ENCODE measurements at places on chromosomes 2 and 18.

DNA sequence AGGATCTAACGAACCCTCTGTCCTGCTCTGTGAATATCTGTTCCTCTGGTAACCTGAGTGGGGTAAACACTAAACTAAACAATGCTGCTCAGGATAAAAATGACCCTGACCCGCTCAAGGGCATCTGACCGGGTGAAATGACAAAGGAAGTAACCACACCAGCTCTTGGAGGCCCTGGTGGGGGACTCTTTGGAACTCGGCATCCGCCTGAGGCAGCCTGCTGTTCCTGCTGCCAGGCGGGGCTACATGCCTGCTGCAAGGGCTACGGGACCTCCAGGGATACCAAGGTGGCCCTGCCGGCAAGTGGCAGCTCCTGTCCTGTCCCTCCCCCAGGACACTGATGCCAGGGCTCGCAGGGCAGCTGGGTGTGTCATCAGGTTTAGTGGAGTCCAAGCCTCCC, 273.3 kb downstream of the HDAC4 start:
- no peak for DNase-seq

DNA sequence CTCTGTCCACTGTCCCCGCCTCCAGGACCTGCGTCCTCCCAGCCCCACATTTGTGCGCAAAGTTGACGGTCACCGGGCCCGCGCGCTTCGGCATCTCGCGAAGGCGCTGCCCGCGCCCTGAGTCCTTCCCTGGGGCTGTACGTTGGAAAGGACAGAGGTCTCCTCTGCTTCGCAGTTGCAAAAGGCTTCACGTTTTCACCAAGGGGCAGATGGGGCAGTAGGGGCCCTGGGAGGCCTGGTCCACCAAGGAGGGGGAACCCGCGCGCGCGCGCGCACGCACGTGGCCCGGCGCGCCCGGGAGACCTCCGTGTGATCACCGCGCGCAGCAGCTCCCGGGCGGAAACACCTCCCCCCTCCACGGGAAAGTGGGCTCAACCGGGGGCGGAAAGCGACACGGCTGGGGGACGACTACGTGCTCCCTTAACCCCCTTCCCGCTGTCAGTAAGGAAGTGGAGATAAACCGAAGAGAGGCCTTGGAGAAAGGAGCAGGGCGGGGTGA, 21.9 kb downstream of the TEX44 start:
- DNase-seq, result no peak

DNA sequence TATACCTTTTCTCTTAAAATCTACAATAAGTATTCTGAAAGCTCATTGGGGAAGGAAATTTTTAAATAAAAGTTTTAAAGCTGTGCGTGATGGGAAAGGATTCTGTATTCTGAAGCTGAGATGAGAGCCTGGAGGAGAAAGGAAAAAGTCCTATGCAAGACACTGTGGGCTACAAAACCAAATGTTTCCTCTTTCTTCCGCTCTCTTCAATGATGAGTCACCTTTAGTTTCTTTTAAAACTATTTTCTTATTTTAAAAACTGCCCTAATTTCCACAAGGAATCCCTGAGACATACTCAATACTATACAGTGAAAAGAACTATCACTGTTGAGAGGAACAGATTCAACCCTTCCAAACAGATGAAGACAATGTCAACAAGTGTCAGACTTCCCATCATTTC, 87.4 kb downstream of the INO80D start:
- no peak for DNase-seq

DNA sequence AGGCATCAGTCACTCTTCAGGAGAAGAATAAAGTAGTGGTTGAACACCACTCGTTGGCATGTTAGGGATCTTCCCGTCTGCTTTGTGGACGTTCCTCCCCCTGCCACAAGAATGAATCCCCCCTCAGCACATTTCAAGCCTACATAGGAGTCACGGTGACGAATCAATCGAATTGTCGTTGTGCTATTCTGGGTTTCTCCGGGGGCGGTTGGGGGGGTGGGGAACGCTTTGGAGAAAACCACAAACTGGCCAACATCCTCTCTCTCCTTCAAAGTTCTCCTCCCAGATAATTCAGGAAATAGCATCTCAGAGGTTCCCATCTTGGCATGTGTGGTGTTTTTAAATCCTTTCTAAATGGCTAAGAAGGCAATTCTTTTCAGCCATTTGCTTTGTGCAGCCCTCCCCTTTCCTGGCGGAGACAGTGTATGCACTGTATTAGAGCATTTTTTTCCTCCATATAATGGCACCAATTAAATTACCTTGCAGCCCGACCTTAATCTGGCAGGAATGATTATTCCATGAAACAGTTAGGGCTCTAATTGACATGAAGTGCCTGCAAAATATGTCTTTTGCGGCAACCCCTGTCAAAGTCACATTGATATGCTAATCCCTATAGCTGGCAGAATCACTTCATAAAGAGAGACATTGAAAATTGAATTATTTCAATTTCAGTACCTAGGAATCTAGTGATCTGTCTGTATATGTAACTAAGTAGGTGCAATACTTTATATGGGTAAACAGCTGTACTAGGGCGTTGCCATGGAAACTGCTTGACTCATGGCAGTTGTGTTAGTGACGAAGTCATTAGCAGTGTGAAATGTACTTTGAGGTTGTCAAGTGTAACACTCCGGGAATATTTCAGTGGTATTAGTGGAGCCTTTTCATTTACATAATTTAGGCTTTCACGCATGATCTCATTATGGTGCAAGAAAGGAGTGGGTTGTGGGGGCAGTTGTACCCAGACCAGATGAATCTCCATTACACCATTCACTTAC, 323.4 kb upstream of the SLC14A2 start:
- DNase-seq, result no peak

GRCh38 chr18:23453680-23454058, 582 bp downstream of the RIOK3 start:
- DNase-seq, result no peak

DNA sequence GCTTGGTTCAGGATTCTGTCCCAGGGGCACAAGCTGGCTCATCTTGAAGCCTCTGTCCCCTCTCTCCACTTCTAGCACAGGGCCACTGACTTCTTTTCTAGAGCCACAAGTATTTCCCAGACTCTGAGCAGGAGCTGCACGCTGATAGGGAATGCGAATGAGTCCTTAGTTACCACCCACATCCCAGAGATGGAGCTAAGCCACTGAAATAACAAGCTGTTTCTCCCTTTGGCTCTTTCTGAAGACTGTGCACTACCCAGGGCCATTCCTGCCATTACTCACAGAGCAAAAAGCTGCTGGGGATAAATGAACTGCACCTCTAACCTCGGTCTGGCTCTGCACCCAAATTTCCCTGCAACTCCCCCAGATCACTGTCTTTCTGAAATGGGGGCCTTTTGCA, 70.6 kb downstream of the TSN start:
- DNase-seq, result no peak

DNA sequence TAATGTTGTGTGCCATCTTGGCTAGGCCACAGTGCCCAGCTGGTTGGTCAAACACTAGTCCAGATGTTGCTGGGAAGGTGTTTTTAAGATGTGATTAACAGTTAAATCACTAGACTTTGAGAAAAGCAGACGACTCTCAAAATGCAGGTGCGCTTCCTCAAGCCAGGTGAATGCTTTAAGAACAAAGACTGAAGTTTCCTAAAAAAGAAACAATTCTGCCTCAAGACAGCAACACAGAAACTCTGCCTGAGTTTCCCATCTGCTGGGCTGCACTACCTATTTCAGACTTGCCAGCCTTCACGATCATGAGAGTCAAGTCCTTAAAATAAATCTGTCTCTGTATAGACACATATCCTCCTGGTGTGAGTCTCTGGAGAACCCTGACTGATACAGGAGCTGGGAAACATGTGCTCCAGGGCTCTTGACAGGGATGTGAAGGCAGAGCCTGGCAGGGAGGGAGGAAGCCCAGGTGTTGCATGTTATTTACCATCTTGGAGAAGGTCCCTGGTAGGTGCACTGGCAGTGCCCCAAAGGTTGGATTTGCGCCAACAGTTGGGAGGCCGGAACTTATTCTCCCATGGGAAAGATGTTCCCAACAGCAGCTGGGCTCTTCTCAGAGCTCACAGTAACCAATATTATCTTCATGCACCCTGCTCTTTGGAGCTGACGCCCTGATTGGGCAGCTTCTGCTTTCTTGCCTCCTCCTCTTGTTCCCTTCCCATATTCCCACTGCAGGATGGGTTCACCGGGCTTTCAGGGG, 43.9 kb downstream of the ST6GAL2 start:
- no peak for DNase-seq

DNA sequence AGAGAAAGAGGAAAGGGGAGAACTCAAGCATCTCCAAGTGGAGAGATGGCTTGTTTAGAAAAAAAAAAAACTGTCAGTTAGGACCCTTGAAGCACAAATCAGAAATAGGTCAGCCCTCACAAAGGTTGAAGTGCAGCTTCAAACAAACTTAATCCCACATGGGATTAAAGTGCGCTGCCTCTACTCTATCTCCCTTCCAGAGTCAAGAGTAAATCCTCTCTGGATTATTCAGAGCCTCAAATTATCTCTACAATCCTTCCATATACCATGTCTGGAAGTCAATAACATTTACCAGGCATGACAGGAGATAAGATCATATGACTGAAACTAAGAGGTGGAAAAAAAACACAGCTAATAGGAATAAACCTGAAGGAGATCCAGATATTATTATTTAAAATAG, 69.8 kb downstream of the SMAD7 start:
- DNase-seq, result no peak

GRCh38 chr2:47088371-47089082, 66.6 kb downstream of the STPG4 start:
- no peak for DNase-seq

DNA sequence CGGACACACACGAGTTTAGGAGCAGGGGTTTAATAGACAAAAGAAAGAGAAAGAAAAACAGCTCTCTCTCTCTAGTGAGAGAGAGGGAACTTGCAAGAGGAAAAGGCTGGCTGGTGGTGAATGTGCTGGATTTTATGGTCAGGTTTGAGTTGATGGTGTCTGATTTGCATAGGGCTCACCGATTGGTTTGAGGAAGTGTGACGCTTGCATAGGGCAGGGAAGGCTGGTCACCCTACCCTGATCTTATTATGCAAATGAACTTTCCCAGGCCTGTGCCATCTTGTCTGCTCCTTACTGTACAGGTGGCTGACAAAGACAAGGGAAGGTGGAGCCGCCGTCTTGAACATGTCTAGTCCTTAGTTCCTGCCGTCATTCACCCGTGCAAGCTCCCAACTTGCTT, 408.9 kb downstream of the RIT2 start:
- DNase-seq, result no peak

GRCh38 chr2:218286570-218287459, 5.5 kb downstream of the TMBIM1 start:
- peak; percentile 92 for DNase-seq

DNA sequence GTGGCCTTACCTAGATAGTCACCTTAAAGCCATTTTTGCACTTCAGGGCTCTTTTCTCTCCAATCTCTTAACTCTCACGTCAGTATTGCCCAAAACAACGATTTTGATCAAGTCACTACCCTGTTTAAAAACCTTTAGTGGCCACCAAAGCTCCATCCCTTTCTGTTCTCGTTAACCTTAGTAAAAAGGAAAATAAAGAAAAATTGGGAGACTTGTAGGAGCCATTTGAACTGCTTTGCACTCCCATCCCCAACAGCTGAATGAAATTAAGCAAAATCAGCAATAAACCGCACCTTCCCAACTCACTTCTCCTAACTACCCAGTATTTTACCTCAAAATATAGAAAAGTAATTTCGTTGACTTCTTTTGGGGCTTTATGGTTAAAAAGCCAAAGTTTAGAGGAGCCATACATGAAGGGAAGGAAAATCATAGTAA, 686 bp upstream of the ARL5A start:
- DNase-seq, result no peak

- no peak for DNase-seq
These were observed 120.8 kb downstream of the NFATC1 start for GRCh38 chr18:79516441-79516931.

DNA sequence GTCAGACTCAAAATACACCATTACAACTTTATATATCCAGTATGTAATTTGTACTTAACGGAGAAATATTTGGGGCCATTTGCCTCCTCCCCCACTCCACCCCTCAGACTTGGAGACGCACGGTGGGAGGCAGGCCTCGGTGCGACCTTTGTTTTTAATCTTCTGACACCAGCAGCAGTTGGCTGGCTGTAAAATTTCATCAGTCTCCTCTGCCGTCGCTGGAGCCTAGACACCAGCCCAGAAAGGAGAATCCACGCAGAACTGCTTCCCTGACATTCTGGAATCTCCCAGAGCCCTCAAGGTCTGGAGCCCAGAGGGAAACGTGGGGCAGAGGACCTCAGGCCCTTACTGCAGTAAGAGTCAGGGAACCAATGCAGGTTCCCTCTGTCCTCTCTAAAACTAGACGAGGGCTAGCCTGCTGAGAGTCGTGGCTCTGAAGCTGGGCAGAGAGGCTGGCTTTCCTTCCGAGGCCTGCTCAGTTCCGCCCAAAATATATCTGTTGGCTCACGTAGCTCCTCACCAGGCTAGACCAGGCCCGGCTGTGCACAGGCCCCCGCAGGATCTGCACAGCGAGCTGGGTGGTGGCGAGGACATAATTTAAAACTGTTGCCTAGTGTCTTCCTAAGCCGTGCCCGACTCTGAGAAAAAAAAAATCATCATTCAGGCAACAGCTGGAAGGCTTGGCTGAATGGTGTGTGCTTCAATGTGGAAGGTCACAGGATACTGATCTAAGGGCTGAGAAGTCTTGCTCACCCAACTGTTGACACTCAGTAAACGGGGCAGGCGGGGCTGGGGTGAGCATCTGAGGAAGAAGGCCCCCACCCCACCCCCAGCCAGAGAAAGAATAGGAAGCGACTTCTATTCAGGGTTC, 40.4 kb downstream of the EN1 start:
- no peak for DNase-seq

DNA sequence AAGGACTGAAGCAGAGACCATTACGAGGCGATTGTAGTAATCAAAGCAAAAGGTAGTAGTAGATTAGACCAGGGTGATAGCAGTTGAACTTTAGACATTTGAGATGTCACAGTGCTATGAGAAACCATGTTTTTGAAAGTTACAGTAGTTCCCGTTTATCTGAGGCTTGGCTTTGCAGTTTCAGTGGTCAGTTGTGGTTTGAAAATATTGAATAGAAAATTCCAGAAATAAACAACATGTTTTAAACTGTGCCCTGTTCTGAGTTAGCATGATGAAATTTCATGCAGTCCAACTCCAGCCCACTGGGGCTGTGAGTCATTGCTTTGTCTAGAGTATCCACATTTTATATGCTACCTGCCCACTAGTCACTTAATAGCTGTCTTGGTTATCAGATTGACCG, 47.5 kb downstream of the ZNF638 start:
- DNase-seq, result peak; percentile 9

- DNase-seq, result no peak
These were observed 102.2 kb upstream of the ASB18 start for GRCh38 chr2:236366397-236366796.

DNA sequence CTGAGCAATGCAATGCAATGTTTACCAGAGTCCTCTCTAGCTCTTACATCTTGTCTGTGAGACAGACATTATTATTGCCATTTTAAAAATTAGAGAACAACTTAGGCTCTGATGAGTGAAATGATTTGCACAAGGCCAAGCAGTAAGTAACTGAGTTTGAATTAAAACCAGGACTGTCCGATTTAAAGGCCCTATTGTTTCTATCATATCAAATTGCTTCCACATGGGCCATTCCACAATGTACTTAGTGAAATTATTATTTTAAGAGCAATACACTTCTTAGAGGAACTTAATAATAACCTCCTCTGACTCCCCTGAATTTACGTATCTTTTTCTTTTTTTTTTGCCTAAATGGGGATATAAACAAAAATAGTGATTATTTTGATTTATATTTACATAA, 64.6 kb downstream of the PLCL1 start:
- no peak for DNase-seq

- no peak for DNase-seq
These were observed 47.1 kb downstream of the NEDD4L start for GRCh38 chr18:58091099-58091611.

Measured in HTR-8/SVneo (cell line).